ENCODE measurements at places on chromosomes 3 and 15. TPM values are rescaled to one million over a fixed set of nuclear protein-coding genes. Genes with fewer than 3 reads are reported as not detected.

Gene NAALADL2
- 1.6 TPM for total RNA-seq

GRCh38 chr15:57647071-57647790, 55.5 kb downstream of the MYZAP start:
- no peak for DNase-seq

GRCh38 chr3:194727435-194728128, 41.9 kb downstream of the FAM43A start:
- peak; percentile 70 for DNase-seq

DNA sequence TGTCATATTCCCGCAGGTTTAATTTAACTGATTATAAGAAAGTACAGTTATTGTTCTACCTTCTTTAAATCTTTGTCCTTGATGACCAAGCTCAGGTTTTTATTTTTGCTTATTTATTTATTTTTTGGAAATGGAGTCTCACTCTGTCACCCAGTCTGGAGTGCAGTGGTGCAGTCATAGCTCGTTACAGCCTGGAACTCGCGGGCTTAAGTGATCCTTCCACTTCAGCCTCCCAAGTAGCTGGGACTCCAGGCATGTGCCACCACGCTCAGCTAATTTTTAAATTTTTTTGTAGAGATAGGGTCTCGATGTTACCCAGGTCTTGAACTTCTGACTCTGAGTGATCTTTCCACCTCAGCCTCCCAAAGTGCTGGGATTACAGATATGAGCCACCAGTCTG, 8.9 kb downstream of the USP3 start:
- no peak for DNase-seq

- no peak for DNase-seq
Measured at GRCh38 chr3:183799461-183799860, 25.9 kb downstream of the MAP6D1 start.

Gene HDDC3
- total RNA-seq, result 18.1 TPM

- DNase-seq, result no peak
Measured at GRCh38 chr15:31262143-31262530, 64.5 kb upstream of the KLF13 start.

All from H4 (cell line).